ENCODE measurements at places on chromosomes 11 and 22.

DNA sequence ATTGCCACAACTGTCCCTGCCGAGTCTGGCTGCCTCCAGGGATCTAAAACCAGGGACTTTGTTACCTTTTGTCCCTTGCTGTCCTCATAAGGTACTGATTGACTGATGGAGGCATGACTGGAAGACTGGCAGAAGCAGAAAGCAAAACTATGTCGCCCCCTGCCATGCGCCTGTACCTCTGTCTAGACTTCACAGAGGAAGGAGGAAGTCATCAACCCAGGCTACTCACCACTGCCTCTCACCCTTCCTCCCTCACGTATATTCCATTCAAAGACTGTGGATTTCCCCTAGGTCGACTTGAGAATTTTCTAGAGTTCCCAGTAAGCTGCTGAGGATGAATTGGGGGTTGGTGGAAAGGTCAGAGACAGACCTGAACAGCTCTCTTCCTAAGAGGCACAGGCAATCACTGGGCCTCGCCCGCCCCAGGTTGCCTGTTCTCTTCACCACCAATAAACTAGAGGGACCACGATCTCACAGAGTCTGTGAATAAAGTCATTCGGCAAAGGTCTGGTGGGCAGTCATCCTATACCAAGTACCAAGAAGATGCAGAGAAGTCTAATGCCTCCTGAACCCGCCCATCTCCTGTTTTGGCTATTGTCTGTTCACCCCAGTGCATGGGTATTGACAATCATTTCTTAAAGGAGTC is 27.5 kb upstream of the CHST1 start:
- DNase-seq, result no peak

- DNase-seq, result no peak
Observed at GRCh38 chr11:60993615-60994014, 22.1 kb downstream of the CD6 start.

GRCh38 chr11:128949791-128950454 is 7.3 kb upstream of the TP53AIP1 start:
- no peak for DNase-seq

GRCh38 chr11:47889714-47890441 is 41.7 kb upstream of the NUP160 start:
- DNase-seq, result no peak

DNA sequence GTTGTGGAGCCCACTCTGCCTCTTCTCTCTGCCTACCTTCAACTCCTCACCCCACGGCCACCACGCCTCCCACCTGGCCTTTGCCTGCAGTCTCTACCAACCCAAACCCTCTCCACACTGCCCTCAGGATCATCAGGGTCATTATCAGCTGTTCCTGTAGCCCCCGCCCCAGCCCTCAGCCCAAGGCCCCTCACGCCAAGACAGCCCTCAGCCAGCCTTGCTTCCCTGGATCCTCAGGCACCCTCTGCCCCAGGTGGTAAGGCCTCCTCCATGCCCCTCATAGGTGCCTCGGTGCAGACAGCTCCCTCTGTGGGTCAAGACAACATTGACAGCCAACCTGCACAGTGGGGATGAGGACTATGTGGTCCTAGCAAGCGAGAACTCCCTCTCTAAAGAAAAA is 1.7 kb downstream of the SBF1 start:
- no peak for DNase-seq

DNA sequence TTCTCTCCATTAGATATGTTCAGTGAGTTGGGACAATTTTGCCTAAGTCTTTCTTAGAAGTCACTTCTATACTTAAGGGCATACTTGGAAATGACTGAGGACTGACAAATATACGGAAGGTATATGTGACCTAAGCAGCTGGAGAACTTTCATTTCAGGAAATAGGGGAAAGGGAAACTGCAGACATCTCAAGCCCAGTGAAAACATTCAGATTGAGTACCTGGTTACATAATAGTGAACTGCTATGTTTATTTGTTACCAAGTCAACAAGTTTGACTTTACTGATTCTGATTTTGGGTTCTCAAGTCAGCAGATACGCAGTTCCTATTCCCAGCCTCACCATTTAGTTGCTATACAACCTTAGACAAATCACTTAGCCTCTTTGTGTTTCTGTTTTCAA is 1173.9 kb downstream of the LRRC4C start:
- no peak for DNase-seq

GRCh38 chr11:108933630-108934029 is 268.8 kb downstream of the DDX10 start:
- DNase-seq, result no peak

- DNase-seq, result no peak
Observed at GRCh38 chr22:17366830-17367229, 2.4 kb upstream of the CECR2 start.

GRCh38 chr11:130208241-130209127 is 48.9 kb downstream of the ST14 start:
- DNase-seq, result no peak

DNA sequence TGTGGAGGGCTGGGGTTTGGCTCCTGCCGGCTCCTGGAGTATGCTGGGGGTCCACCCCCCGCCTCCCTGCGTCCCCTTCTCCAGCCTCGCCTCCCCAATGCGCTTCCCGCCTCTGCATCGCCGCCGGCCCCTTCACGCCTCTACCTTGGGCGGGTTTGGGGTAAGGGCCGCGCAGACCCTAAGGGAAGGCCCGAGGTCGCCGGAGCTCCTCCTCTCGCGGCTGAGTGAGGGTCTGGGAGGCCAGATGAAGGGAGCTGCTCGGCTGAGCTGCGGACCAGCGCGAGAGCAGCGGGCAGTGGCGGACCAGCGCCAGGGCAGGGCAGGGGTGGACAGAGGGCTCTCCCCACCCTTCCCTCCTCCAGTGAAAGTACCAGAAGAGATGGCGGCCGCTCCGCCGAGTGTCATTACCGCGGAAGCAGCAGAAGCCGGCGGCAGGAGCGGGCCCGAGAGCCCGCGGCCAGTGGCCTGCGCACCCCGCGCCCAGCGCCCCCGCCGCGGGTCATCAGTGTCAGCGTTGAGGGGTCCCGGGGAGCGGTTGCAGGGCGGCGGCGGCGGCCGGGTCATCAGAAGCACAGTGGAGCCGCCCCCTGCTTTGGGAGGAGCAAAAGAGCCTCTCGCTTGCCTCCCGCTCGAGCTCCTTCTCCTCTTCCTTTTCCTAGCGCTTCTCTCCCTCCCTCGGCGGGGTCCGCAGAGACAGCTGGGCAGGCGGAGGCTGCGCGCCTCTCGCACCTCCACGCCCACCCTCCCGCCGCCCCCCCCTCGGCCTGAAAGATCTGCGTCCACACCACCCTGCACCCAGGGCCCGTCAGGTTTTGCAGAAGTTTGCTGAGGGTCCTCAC is 255.6 kb upstream of the CADM1 start:
- DNase-seq, result no peak

DNA sequence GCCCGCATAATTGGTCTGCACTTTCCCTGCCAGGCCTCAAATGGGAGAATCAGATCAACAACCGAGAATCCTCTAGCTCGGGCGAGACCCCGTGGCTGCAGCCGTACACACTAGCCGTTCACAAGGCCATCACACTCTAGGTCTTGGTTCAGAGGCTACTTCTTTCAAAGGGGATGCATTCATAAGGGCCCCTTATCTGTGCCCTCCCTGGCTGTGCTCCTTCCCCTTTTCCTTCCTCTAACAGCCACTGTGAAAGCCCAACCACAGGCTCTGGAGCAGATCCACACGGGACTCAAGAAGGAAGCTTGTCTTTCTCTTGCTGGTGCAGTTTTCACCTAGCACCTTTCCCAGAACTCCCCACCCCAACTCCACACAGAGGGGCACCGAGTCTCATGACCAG is 24.5 kb downstream of the SMIM38 start:
- no peak for DNase-seq

- DNase-seq, result no peak
Observed at GRCh38 chr11:45659818-45660160, 5.6 kb downstream of the CHST1 start.

GRCh38 chr11:3807909-3808860 is at the start of gene PGAP2:
PGAP2 (plus strand) TSS chr11:3808560; CDS start chr11:3811260, 2,700 bp downstream.
- no peak for DNase-seq

DNA sequence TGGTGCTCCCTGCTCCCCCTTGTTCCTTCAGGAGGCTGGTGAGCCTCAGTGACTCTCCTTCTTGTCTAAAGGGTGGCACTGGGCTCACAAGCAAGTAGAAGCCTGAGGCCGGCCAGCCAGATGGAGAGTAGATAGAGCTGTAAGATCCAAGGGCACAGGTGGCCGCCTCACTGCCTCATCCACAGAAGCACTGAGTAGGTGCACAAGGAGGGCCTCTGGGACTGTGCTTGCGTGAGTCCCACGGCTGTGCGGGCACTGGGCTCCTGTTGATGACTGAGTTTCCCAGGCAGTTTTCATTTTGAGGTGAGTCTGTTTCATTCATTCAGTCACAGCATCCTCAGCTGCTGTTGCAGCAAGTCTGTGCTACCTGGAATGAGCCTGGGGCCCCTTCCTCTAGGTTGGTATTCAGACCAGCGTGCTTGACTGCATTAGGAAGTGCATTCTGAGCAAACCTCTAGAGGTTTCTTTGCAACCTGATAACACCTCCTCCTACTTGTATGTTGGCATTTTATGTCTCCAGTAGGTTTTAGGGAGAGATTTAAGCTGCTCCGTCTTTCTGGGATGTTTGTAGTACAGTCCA is 184.0 kb downstream of the TBC1D22A start:
- DNase-seq, result no peak

DNA sequence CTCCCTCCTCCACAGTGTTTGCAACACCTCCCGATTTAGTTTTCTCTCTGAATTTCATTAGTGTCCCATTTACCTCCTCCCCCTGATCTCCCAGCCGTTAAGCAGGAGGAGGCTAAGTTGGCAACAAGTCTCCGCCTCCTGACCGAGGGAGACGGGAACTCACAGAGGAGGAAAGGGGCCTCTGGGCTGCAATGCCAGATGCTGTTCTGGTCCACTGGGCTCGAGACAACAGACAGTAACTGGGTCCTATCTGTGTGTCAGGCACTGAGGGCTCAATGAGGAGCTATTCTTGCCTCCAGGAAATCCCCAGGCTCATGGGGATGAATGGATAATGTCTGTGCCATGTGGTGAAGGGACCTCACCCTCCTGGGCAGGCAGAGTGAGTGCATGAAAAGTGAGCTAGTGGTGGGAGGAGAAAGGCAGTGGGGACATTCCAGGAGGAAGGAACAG is 228.1 kb downstream of the TENM4 start:
- no peak for DNase-seq

GRCh38 chr11:18312012-18312411 is 9.9 kb downstream of the HPS5 start:
- no peak for DNase-seq

DNA sequence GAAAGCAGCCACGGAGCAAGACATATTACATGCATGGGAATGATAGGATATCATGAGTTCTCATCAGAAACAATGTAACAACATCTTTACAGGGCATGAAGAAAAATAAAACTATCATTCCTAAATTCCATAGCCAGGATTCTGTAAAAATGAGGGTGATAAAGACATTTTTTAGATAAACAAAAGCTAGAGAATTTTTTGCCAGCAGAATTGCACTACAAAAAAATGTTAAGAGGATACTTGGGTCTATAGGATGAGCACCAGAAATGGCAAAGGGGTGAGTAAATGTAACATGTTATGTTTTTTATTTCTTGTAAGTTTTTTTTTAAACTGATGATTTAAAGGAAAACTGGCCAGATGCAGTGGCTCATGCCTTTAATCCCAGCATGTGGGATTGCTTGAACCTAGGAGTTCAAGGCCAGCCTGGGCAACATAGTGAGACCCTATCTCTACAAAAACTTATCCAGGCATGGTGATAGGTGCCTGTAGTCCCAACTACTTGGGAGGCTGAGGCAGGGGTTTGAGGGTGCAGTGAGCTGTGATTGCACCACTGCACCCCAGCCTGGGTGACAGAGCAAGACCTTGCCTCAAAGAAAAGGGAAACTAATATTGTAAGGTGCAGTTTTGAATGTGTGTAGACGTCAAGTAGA is 33.2 kb downstream of the TBX1 start:
- no peak for DNase-seq

GRCh38 chr11:64722141-64723065 is 594 bp downstream of the NRXN2 start:
- DNase-seq, result no peak

DNA sequence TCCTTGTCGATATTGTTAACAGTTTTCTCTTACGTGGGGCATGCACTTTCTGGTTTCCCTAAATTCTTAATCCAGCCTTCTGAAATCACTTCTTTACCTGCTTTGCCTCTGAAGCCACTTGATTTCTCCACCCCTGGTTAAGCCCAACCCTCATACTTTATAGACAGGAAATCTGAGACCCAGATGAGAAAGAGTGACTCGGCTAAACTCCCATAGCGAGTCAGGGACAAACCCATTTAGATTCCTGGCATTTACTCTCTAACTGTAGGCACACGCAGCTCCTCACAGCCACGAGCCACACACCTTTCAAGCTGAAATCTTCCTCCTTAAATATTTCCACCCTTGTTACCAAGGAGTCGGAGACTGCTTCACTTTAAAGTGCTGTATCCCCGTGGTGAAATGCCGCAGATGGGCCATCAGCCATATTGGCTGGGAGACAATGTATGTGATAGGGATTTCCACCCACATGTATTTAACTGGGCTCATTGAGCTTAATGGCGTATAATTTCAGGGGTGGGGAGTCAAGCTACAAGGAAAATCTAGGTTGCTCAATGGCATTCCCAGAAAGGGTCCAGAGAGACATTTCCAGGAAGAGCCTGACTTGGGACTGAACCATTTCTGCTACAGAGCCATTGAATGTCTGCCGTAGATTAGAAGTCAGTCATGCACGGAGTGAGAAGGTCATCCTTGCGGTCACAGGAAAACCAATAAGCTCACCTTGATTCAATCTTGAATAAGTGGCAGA is 49.9 kb upstream of the GRK3 start:
- DNase-seq, result no peak
